Heart left ventricle (tissue), 16 donors: ENCODE measurements at places on chromosomes 1 and 21.

GRCh38 chr1:119367432-119368124, 1.0 kb upstream of the HAO2 start:
- no peaks in the 10 kb centered on the region for H3K27me3 ChIP-seq
- H3K4me1 ChIP-seq = no peaks in the 10 kb centered on the region
- H3K27ac ChIP-seq = no peak overlapping the region

- peaks cover 19% of the 10 kb centered on the region for H3K4me1 ChIP-seq
- DNase-seq = no peak
- H3K27ac ChIP-seq = no peak overlapping the region
- H3K4me3 ChIP-seq = no peak overlapping the region
Measured at GRCh38 chr1:101115112-101115511, 89.5 kb upstream of the DPH5 start.

DNA sequence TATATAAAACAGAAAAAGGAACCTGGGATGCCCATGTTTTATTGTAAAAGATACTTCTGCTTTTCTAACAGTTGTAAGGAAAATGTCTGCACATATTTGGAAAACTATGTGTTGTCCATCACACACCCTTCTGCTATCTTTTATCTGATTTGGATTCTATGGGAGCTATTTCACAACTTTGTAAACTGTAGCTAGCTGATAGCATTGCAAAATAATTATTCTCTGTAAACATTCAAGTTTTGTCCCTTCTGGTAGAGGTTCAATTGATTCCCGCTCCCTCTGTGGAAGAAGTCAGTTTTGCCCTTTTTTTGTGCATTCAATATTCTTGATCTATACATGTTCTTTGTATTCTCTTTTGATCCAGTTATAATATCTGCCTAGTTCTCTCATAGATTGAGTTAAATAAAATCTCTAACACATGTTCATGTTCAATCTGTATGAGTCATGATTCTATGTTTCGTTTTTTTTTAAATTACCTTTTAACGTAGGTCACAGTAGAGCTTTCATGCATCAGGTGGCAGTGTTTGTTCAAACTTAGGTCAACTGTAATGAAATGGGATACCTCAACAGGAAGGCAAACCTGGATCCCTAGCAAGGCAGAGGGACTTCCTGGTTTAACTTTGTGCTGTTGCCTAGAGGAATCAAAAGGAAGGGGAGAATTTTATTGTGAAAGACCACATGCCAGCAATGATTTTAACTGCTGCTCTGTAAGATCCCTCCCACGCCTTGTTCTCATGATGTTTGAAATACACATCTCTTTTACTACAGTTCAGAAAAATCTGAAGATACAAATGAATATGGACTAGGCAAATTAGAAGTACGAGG, 26.0 kb upstream of the BCL9 start:
- H3K27me3 ChIP-seq = no peaks in the 10 kb centered on the region
- H3K36me3 ChIP-seq = no peaks in the 10 kb centered on the region
- no peak overlapping the region for H3K27ac ChIP-seq

DNA sequence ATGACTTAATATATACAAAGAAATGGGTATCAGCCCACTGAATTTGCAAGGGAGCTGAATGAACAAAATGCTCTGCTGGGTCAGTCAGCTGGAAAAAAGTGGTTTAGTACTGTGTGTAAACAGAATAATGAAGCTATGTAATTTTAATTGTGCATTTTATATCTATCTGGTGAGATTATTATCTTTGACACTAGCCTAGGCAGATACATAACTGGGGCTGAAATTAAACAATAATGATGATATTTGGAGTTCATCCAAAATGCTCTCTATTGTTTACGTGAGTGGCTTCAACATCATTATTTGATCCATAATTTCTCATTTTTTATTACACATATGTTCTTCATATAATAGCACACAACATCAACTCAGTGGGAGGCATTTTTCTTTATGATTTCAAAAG, 208.5 kb upstream of the SNX7 start:
- H3K4me3 ChIP-seq = no peak overlapping the region
- no peaks in the 10 kb centered on the region for H3K4me1 ChIP-seq
- no peaks in the 10 kb centered on the region for H3K27me3 ChIP-seq
- H3K27ac ChIP-seq = no peak overlapping the region
- DNase-seq = no peak

DNA sequence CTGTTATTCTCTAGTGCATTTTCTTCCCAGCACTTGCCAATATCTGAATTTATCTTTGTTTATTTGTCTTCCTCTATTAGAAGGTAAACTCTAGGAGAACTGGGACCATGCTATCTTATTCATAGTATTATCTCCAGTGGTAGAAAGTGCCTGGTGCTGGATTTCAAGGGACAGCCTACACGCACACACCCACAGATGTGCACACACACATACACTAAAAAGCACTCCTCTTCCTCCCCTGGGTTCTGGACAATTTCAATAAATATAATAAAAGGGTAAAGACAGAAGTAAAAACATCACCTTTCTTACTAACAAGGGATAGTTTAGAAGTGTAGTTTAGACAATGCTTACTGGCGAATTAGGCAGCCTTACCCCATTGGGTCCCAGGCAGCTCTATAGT, 28.5 kb upstream of the USP24 start:
- H3K36me3 ChIP-seq = no peaks in the 10 kb centered on the region
- H3K27ac ChIP-seq = no peak overlapping the region
- H3K4me1 ChIP-seq = no peaks in the 10 kb centered on the region
